ENCODE measurements at places on chromosomes 5 and 9.

DNA sequence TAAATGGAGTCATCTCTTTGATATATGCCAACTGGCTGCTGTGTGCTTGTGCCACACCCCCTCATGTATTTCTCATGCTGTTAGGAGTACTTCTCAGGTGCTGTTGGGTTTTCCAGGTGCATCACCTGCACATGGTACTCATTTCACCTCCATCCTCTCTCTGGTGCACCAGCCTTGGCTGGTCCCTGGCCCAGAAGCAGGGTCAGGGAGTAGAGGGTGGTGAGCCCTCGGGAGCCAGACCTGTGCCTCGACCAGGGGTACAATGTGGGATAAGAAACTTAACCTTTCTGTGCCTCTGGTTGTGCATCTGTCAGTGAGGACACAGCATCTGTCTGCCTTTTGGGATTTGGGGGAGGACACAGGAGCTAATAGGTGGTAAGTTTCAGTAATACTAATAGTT is 38.5 kb downstream of the SECISBP2 start:
- DNase-seq: no peak

DNA sequence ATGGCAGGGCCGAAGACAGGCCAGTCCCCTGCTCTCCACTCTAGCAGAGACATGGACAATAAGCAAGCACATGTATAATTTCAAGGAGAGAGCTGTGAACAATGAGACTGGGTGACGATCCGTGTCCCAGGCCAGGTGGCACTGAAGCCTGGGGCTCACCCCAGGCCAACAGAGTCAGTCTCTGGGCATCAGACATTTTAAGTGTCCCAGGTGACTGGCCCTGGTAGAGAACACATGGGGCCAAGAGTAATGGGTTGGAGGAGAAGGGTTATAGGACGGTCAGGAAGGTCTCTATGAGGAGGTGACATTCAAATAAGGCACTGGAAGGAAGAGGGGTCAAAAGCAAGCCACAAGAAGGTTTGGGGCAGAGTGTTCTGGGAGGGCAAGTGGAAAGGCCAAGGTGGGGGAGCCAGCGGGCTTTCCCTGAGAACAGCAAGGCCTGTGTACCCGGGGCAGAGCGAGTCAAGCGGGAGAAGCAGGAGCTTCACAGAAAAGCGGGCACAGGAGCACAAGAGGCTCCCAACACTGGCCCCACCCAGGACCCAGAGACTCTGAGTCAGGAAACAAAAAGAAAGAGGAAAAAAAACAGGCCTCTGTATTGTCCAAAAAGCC is 1.1 kb upstream of the AKNA start:
- no peak for DNase-seq

DNA sequence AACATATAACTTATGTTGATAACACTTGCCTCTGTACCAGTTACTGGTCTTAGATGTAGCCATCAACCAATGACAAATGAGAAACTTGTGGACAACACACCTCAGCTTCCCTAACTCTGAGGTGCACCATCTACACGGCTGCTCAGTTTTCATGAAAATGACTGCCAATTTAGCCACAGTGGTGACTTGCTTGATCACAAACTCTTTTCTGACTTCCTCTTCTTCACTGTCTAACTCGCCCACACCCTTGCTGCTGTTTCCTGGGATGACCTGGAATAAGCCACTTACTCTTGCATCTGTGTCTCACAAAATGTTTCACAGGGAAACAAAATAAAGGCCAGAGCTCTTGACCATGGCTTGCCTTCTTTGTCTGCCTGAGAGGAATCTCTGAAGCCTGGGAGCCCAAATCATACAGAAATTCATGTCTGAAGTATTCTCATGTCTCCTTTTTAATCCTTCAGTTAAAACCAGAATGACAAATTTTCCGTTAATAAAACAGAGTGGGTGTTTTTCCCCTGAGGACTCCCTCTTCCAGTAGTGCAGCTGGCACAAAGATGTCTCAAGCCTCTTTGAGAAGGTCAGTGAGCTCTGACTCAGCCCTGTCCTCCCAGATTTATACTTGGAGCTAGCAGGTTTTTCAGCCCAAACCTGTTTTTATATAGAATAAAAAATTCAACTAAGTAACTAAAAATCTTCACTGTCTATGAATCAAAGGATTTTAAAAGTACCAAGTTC is 126.5 kb upstream of the PAM start:
- DNase-seq: no peak

- DNase-seq: no peak
These were observed 510.4 kb downstream of the PSAT1 start for GRCh38 chr9:78807286-78807685.

DNA sequence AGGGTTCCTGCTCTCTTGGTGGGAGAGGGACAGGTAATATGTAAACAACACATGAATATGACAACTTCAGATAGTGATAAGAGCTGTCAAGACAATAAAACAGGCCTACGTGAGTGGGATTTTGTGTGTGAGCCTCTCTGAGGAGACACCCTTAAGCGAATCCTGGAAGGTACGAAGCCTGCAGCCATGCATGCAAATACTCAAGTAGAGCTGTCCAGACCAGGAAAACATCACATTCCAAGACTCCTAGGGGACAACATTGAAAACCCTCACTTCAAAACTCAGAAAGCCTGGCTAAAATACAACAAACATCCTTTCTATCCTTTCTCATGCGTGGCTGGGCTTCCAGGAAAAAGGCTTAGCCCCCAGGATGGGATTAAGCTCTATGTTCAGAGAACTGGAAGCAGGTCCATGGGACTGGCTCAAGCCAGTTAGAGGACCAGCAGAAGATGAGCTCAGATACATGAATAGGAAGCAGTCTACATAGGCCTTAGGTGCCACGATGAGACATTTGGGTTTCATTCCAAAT is 124.8 kb upstream of the IQGAP2 start:
- DNase-seq: no peak

GRCh38 chr9:33472881-33473615 is 676 bp downstream of the NOL6 start:
- DNase-seq: no peak

- no peak for DNase-seq
These were observed 114.3 kb upstream of the PCSK5 start for GRCh38 chr9:75775966-75776691.

GRCh38 chr9:111034170-111034897 is 3.9 kb downstream of the LPAR1 start:
- DNase-seq: no peak

- DNase-seq: no peak
These were observed 29.6 kb downstream of the C9orf57 start for GRCh38 chr9:72030767-72031166.

DNA sequence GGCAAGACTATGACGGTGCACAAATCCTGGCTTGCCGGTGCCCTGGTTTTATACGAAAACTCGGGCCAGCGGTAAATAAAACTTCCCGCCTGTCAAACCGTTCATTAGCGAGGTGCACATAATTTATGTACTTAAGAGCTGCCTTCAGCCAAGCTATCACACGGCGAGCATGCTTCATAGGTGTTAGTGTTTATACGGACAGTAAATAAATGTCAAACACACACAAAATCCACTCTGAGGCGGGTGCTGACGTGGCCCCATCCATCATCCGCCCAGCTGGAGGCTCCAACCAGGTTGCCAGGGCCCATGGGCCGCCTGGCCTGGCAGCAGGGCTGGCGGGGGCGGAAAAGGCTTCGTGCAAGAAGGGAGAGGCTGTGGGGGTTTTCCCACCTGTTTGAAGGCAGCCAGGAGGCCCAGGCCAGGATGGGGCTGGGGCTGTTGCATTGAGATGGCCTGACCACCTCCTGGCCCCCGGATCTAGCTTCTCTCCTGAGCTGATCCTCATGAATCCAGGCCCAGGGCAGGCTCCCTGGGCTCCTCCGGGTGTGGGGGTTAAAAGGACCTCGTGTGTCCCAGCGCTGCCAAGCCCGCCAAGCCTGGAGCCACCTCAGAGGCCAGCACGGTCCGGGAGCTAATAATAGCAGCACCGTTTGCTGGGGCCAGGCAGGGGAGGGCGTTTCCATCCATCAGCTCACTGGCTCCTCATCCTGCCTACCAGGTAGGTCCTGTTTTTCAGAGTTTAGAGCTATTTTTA is 43.2 kb downstream of the BARX1 start:
- DNase-seq: no peak

DNA sequence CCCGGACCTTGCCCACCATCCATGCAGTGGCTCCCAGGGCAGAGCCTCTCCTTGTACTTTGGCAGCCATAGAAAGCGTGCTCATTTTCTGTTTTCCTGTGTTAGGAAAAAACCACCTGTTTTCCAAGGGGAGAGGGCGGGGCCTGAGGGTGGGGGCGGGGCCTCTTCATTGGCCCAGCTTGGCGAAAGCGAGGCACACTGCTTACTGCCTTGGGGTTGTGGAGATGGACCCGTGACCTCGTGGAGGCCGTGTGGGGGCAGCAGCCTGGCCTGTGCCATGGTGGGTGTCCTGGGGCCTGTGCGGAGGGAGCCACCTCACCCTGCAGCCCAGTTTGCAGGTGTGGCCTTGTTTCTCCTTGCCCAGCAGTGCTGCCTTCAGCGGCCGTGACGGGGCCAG is 4.4 kb upstream of the TOR4A start:
- no peak for DNase-seq

GRCh38 chr9:88503845-88504764 is 30.9 kb upstream of the NXNL2 start:
- DNase-seq: no peak

DNA sequence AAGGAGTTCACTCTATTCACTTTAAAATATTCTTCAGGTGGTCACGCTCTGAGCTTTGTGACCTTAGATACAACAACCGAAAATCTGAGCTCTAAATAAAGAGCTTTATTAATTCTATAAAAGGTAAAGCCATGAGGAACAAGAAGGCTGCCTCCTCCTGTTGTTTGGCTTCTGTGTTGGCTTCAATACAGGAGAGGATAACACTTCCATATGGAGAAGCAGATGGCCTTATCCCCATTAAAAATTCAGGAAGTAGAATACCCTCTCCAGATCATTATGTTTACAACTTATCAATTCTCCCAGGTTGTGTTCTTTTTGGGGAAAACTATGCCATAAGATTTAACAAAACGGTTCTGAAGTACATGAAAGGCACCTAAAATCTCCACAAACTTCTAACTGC is 128.4 kb downstream of the TTC39B start:
- no peak for DNase-seq

DNA sequence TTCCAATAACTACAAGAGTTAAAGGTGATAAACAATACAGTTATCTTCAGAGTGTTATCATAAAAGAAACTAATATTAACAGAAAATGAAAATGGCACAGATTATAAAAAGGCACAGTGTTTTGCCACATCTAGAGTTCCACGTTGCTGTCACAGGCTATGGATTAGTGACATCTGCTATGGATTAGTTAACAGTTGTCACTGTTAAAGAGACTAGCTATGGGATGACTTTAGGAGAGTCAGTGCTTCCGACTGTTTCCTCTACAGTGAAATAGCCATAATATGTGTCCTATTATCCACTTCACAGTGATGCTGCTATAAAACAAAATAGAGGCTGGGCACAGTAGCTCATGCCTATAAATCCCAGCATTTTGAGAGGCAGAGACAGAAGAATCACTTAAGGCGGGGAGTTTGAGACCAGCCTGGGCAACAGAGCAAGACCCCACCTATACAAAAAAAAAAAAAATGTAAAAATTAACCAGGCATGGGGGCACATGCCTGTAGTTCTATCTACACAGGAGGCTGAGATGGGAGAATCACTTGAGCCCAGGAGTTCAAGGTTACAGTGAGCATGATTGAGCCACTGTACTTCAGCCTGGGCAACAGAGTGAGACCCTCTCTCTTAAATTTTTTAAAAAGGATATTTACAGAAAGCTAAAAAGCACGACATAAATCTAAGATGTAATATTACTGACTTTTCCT is 19.7 kb downstream of the MAPKAP1 start:
- DNase-seq: no peak

DNA sequence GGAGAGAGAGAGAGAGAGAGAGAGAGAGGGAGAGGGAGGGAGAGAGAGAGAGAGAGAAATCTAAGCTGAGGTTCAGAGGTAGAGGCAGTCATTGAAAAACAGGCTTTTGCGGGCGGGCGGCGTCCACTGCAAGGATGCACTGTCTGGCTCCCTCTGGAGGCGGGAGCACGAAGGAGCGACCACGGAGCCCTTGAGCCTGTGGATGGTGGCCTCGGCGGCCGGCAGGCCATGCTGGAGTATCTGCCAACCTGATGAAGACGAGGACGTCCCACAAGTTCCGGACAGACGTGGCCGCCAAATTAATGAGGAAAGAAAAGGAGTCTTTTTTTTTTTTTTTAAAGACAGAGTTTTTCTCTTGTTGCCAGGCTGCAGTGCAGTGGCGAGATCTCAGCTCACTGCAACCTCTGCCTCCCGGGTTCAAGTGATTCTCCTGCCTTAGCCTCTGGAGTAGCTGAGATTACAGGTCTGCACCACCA is 2.2 kb upstream of the CCDC125 start:
- DNase-seq: peak; percentile 38

DNA sequence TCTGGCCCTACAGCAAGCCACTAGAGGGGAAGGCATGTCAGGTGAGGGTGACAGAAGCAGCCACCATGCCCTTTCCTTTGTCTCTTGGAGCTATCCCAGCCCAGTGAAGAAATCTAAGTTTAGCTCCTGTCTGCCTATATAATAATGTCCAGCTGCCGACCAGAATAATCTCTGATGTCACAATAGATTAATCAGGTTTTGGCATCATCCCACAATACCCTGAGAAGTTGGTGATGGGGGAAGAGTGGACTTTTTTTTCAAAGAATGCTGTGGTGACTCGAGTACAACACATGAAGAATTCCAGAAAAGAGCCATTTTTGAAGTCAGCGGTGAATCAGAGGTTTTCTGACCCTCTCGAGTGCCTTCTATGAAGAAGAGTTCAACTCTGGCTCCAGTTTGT is 1.7 kb upstream of the TSLP start:
- no peak for DNase-seq

DNA sequence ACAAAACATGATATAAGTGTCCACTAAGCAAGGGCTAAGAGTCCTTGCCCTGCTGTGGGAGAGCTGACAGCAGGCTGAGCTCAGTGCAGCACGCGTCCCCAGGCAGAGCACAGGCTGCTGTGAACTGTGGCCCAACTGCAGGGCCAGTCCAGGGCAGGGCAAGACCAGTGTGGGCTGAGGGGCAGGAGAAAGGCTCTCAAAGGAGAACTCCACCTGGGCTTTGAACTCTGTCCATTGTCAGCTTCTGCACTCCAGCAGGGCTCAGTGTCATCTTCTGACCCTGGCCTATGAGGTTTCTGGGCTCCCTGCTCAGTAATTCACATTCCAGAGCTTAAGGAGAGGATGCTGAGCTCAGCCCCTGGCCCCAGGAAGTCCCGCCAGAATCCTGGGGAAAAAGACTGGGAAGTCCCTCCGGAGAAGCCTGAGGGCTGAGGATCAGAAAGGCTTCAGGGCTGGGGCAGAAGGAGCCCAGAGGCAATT is 37.4 kb downstream of the LHFPL2 start:
- DNase-seq: no peak

GRCh38 chr9:126859111-126859510 is 1.3 kb upstream of the ZBTB34 start:
- DNase-seq: no peak

DNA sequence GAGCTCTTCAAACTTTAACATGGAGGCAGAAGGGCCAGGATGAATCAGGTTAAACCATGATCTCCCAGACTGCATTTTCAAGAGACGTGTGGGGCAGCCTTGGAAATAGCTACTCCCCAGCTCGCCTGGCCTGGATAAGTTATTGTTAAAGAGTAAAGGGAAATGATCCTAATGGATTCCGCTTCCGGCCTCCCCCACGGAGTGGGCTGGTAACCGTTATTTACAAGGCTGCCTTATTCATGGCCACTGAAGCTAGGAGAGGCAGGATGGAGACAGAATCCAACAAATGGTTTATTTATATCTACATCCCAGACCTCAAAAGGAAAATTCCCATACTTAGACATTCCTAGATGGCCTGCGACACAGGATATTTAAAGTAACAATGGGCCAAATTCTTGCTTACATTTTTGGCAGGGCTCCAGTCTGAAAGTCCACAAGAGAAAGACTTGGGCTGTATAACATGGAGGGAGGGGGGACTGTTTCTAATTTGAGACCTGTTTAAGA is 27.9 kb downstream of the SPRY4 start:
- DNase-seq: no peak

- no peak for DNase-seq
These were observed 61.4 kb upstream of the EPB41L4A start for GRCh38 chr5:112480501-112480900.
